ENCODE measurements at places on chromosomes 2 and 18. TPM values are rescaled to one million over a fixed set of nuclear protein-coding genes. Genes with fewer than 3 reads are reported as not detected.

DNA sequence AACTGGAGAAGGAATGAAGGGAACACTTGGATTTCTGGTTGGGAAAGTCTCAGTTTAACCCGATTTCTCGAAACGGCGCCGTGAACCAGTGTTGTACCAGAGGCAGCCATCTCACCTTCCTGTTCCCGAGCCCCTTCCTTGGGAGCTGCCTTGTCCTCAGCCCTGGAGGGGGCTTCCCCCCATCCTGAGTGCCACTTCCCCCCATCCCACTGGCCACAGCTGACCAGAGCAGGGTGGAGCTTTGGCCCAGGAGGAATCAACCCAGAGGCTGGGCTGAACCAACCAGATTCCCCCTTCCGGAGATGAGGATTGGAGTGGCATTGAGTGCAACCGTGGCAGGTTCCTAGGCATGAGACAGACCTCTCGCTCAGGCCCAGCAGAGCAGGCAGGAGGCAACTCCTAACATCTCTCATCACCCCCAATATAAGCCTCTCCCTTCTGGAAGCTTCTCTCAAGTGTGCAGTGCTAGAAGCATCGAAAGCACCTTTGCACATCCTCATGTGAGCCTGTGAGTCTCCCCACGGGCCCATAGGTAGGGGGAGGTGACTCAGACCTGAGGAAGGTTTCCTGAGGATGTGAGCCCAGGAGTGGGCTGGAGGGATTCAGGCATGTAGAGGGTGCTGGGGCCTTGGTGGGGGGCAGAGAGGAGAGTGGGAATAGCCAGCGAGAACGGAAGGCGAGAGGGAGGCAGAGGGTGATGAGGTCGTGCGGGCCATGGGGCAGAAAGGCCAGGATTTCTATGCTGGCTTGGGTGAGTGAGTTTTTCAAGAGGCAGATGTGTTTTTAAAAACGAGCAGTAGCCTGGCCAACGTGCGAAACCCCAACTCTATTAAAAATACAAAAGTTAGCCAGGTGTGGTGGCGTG is 11.9 kb downstream of the NGEF start:
- DNase-seq = no peak

IKZF2 gene
- total RNA-seq = 1.9 TPM

- peak; percentile 28 for DNase-seq
These were observed 8.8 kb downstream of the PLCL1 start for GRCh38 chr2:197813093-197813787.

KHK gene
- total RNA-seq = 12.2 TPM

- DNase-seq = no peak
These were observed 48.9 kb downstream of the COX7A2L start for GRCh38 chr2:42312106-42312505.

TPO gene
- not detected for total RNA-seq

DNA sequence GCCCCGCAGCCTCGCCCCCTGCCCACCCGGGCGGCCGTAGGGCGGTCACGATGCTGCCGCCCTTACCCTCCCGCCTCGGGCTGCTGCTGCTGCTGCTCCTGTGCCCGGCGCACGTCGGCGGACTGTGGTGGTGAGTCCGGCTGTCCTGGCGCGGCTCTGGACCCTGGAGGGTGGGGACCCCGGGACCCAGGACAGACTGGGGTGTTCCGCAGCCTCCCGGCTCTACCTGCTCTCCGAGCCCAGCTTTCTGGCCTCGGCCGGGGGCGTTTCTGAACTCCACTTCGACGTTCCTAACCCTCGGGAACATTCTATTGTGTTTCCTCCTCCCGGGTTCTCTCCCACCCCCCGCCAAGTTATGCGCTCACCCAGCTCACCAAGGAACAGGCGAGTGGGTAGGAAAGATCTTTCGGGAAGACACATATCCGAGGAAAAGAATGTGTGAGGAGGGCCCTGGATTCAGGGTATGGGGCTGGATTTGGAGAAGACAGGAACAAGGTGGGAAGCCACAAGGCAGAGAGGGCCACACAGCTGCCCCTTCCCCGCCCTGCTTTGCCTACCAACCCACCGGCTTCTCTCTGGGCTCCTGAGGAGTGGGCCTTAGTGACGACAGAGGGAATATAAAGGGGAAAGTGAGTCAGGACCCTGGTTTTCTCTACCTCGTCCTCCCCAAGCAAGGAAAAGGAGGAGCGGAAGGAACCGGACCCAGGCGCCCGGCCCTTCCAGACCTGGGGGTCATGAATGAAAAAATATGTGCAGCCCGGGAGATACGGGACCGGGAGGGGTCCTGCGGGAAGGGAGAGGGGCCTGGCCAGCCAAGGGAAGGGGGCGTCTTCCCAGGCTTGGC is 605 bp downstream of the WNT6 start:
- no peak for DNase-seq

- DNase-seq = no peak
These were observed 988.8 kb upstream of the CNTNAP5 start for GRCh38 chr2:123036300-123036699.

DNA sequence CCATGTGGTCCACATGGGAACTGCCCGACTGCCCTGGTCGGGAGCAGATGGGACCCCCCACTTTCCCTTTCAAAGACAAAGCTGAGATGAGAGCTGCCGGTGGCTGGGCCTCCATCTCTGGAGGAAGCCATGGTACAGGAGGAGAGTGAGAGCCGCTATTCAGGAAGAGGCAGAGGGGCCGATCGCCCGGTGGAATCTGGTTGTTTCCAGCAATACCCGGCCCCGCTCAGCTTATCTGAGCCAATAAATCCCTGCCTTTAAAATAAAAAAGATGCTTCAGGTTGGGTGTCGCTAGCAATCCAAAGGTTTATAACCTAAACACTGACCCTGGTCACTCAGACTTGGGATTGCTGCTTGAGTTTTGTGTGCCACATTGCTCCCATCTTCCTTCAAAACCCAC is 15.2 kb upstream of the B3GNT7 start:
- DNase-seq = no peak

HOXD9 gene
- total RNA-seq = not detected

STK11IP gene
- total RNA-seq = 31.1 TPM

GRCh38 chr18:36636237-36636817 is 192.5 kb downstream of the TPGS2 start:
- DNase-seq = no peak

DNA sequence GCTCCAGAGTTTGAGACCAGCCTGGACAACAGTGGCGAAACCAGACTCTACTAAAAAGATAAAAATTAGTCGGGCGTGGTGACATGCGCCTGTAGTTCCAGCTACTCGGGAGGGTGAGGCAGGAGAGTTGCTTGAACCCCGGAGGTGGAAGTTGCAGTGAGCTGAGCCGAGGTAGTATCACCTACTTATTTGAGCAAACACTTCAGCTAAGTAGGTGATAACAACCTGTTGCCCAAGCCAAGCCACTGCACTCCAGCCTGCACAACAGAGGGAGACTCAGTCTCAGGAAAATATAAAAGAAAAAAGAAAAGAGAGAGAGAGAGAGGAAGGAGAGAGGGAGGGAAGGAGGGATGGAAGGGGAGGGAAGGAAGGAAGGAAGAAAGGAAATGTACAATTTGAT is 21.3 kb downstream of the FER1L5 start:
- DNase-seq = no peak

DNA sequence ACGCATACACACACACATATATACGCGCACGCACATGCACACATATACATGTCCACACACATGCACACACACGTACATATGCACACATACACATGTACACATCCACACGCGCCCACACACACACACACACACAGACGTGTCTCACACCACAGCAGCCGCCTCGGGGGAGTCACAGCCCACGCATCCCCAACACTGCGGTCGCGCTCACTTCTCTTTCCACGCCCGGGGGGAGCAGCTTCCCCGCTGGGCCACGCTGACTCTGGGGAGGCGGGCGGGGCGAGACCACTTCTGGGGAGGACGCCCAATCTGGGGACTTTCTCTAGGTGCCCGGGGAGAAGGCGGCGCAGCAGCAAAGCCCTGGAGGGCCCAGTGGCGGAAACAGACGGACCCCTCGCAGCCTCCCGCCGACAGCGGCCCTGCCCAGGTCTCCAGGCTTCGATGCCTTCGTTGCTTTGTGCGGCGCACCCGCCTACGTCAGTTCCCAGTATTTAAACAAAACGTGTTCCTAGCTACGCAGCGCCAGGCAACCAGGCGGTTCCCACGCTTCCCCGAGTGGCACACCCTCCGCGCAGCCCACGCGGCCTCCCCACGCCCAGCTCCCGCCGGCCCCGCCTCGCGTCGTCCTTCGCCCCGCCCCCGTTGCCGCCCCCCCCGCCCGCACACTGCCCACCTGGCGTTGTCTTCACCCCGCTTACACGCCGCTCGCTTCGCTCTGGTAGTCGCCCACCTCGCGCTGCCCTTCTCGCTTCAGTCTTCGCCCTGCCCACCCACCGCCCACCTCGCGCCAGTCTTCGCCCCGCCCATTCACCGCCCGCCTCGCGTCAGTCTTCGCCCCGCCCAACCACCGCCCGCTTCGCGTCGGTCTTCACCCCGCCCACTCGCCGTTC is 810 bp upstream of the RBFA start:
- DNase-seq = peak; percentile 98

GRCh38 chr18:80157708-80158343 is 48.8 kb downstream of the ADNP2 start:
- DNase-seq = peak; percentile 58

GRCh38 chr2:177334940-177335543 is 57.5 kb upstream of the AGPS start:
- DNase-seq = no peak

- DNase-seq = no peak
These were observed 810.3 kb upstream of the SALL3 start for GRCh38 chr18:78169174-78169864.

DNA sequence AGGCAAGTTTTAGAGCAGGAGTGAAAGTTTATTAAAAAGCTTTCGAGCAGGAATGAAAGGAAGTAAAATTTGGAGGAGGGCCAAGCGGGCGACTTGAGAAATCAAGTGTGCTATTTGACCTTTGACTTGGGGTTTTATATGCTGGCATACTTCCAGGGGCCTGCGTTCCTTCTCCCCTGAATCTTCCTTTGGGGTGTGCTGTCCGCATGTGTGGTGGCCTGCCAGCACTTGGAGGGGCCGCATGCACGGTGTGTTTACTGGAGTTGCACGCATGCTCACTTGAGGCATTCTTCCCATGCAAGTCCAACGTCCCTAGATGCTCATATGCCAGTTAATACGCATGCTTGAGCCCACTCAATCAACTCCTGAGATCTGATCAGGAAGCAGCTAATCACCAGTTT is 78.3 kb upstream of the MAP4K4 start:
- DNase-seq = no peak

- no peak for DNase-seq
These were observed 238.8 kb downstream of the MBD5 start for GRCh38 chr2:148259674-148260073.

GRCh38 chr18:58322464-58322863 is 278.4 kb downstream of the NEDD4L start:
- DNase-seq = no peak

DNA sequence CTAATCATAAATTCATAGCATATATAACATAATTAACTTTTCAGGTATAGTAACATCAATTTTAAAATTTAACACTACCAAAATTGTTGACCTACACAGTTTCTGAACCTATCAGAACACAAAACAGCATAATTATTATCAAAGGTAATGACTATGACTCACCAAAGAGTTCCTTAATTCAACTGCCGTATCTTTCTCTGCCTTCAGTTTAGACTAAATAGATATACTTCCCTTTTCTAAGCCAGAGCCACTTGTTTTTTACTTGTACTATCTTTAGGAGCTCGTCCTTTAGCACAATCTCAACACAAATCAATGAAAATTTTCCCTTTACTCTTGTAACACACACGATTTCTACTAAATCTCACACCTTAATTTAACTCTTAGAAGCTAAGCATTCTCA is 54.4 kb downstream of the CCDC88A start:
- DNase-seq = no peak

GAD1 gene
- 1.8 TPM for total RNA-seq

- peak; percentile 70 for DNase-seq
These were observed 35.2 kb upstream of the MLPH start for GRCh38 chr2:237451643-237452469.

ANKRD23 gene
- total RNA-seq = 2.3 TPM

GRCh38 chr2:203562268-203562667 is 27.2 kb upstream of the RAPH1 start:
- no peak for DNase-seq

CDH2 gene
- 36.2 TPM for total RNA-seq

- no peak for DNase-seq
These were observed 183.6 kb upstream of the MGAT5 start for GRCh38 chr2:134070281-134070741.

SIX2 gene
- not detected for total RNA-seq
